Nephron progenitor cell (in vitro differentiated cells): ENCODE measurements at places on chromosomes 1 and 21.

GRCh38 chr1:180130651-180131050 is 24.0 kb upstream of the QSOX1 start:
- no peak for DNase-seq

DNA sequence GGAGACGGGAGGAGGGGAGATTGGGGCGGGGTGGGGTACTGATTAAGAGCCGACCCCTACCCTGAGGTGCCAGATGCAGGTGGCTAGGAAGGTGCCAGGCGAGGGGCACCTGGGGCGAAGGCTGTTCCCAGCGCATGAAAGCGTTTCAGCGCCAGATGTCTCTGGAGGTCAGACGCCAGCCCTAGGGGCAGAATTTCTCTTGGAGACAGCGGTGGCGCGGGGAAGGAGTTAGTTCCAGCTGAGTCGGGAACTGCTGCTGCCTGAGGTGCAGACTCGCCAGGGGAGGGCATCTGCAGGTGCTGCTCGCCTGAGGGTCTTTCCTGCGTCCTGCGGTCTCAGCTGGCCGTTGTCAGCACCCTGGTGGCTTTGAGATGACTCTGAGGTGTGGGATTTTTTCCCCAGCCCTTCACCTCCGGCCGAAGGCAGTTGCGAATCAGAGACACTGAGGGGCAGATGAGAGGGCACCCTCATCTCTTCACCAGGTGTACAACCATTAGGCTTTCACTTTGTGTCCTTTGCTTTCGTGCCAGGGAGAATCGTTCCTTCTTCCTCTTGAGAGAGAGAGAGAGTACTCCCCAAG is 539 bp downstream of the CGN start:
- peak; percentile 67 for DNase-seq

- no peak for DNase-seq
Observed at GRCh38 chr1:7455796-7456721, 315.0 kb upstream of the VAMP3 start.

DNA sequence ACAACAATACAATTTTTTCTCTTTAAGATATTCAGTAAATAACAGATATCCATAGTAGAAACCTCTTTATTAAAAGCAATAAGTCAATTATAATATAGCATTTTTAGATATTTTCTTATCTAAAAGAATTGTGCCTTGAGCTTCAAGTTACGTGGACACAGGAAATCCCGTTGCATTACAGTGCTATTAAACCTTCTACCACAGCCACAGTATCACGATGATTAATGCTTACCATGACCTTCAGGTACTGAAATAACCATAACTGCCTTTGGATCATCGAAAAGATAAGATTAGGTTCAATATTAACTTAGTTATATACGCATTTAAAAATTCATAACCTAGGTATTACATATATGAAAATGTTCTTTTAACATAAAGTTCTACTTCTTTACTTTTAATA is 17.9 kb downstream of the B3GALNT2 start:
- DNase-seq: no peak

DNA sequence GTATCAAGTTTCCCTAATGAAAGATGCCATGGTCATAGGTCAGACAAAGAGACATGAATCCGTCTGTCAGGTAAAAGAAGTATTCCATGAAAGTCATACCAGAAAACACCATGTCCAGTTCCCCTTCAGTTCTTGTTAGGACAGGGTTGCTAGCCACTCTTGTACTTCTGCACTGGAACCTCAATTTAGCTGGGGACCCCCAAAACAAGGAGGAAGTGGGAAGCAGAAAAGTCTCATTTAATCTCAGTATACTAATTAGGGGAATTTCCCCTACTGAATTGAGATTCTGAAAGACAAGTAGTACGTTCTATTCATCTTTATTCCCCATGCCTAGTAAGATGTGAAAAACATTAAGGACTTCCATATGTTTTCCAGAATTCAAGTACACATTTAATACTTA is 1289.9 kb upstream of the B3GALT2 start:
- no peak for DNase-seq

GRCh38 chr1:221634606-221635005 is 107.3 kb downstream of the DUSP10 start:
- no peak for DNase-seq

GRCh38 chr1:54428837-54429518 is 22.8 kb upstream of the SSBP3 start:
- no peak for DNase-seq

DNA sequence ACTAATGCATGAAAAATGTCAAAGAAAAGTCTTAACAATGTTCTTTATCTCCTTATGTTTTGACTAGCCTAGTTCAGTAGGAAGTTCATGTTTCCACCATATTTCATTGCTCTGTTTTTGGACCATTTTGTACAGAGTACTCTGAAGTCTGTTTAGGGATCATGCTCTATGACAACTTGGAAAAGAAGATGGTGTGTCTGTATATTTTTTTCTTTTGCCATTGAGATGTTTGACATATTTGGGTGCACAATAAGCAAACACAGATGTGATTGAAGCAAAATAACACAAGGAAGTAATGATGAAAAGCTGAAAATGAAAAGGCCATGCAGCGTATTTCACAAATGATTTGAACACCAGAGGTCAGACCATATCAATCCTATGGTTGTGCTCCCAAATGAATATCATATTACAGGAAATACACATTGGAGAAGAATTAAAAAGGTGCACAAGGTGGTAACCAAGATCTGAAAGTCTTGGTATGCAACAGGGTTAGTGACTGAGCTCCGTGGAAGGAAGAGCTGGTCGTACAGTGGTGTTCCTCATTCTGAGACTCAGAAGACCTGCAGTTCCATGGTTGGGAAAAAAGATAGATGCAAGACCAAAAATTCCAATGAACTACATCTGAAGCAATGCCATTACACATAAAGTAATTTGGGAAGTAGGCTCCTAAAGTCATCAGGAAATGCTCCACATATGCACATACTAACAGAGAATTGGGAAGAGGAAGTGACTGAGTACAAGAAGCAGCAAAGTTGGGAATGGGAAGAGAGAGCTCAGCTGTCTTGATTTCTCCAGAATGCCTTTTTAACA is 463.5 kb downstream of the LMO4 start:
- no peak for DNase-seq

DNA sequence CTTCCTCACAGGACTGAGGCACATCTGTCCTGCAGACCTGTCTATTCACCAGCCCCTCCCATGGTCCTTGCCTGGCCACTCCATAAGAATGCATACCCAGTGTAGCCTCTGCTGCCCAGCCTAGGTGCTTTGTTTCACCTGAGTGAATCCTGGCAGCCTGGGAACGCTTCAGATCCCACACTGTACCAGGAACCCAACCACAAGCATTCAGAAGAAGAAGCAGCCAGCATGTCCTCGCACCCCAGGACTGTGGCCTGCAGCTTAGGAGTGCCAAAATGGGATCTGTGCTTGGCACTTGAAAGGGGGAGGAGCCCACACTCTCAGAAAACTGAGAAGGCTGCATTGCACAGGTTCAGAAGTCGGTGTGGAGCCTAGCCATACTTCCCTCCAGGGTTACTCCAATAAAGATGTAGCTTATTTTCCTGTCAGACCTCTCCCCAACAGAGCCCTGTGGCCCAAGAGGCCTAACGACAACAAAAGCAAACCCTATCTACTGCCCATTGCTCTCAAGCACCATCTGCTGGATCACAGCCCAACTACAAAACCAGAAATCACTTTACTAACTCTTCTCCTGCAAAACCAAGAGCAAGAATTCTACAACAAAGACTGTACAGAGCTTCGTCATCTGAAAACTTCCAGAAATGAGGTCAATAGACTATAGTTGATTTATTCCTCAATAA is 923.1 kb upstream of the NEGR1 start:
- no peak for DNase-seq

DNA sequence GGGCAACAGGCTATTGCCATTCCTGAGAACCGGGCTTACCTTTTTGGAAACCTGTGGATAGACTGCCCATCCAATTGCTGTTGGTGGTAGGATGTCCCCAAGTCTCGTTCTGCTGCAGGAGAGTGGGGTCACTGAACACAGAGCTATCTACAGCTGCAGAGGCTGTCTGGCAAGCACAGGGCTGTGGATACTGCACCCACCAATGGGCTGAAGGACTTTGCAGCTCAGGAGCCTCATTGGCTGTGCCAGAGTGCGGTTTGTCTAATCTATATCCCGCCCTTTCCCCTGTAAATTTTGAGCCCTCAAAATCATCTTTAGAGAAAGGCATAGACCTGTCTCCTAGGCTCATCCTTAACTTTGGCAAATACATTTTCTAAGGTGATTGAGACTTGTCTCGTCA is 15.3 kb downstream of the RNF187 start:
- DNase-seq: no peak

GRCh38 chr1:16017461-16018303 is at the start of gene HSPB7:
Gene HSPB7, minus strand, starts transcription at chr1:16018043. Its CDS starts 80 bp downstream, at chr1:16017963.
- peak; percentile 50 for DNase-seq

- DNase-seq: no peak
Observed at GRCh38 chr1:41056907-41057306, 35.4 kb upstream of the SLFNL1 start.

- DNase-seq: peak; percentile 88
Observed at GRCh38 chr1:167442142-167442848, 76.0 kb downstream of the CD247 start.

- DNase-seq: no peak
Observed at GRCh38 chr1:239263801-239264200, 122.6 kb upstream of the CHRM3 start.

GRCh38 chr1:25740071-25740470 is 59.9 kb upstream of the SELENON start:
- no peak for DNase-seq

GRCh38 chr1:84611091-84611490 is 36.9 kb upstream of the CTBS start:
- DNase-seq: no peak

DNA sequence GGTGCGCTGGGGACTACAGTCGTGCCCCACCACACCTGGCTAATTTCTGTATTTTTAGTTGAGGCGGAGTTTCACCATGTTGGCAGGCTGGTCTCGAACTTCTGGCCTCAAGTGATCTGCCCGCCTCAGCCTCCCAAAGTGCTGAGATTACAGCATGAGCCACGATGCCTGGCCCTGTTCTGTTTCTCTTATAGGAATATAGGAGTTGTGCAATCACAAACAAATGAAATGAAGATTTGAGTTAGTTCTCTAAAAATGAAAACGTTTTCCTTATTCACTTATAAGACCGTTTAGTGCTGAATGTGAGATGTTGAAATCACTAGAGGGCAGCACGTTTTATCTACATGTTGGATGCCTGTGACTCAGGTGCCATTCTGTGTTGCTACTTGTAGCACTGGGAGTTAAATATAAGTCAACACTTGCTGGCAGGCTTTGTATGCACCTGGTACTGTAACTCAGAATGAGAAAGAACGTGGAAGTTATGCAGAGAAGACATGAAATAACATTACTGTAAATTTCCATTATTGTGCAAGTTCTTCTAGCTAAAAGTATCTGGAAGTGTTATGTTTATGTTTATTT is 45.8 kb downstream of the MIGA1 start:
- DNase-seq: no peak

GRCh38 chr1:94651076-94651475 is 109.5 kb upstream of the F3 start:
- DNase-seq: no peak

DNA sequence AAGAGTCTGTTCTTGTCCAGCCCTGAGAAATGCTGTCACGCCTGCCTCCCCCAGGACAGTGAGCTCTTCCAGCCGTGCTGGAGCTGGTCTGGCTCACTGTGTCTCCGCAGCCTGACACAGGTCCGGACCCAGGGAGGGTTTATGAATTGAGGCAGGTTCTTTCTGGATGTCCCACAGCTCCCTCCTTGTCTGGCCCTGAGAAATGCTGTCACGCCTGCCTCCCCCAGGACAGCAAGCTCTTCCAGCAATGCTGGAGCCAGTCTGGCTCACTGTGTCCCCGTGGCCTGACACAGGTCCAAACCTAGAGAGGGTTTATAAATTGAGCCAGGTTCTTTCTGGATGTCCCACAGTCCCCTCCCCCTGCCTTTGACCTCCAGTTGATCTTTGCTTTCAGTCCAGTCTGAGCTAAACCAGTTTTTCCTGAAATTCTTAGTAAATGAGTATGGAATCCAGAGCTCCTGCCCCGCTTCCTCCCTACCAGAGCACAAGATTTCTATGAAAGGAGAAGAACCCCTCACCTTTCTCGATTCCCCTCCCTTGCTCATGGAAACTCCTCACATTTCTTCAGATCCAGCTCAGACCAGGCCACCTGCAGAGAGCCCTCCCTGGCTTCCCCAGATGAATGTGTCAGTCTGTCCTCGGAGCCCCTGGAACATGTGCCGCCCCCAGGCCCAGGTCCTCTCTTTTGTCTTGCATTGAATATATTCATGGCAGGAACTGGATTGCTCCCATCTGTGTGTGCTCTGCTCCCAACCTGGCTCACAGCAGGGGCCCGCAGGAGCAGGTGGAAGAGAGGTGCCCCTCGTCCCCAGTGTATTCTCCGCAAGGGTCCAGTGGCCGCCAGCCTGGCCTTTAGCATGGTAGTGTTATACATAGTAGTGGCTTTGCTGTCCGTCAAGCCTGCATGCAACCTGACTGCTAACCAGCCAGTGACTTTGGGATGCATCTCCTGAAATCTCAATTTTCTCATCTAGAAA is 116.3 kb downstream of the EPHB2 start:
- no peak for DNase-seq

GRCh38 chr1:9391620-9392019 is 98.9 kb downstream of the SPSB1 start:
- DNase-seq: no peak

DNA sequence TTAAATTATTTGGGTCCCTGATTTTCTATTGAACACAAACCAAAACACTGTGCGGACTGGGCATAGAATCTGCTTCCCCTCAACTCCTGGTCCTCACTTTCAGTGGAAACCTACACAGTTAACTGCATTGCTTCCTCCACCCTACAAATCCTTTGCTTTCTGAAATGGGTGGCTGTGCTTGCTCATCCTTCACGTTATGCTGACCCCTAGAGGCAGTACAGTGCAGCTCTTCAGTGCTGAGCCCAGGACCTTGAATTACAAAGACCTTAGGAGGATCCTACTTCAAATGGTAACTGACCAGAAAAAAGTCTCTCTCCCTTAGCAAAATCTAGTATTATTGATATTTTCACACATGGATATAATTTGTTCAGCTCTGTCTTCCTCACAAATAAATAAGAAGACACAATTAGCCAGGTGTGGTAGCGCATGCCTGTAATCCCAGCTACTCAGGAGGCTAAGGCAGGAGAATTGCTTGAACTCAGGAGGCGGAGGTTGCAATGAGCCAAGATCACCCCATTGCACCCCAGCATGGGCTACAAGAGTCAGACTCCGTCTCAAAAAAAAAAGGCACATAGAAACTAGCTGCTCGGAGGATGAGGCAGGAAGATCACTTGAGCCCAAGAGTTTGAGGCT is 63.4 kb upstream of the L1TD1 start:
- DNase-seq: peak; percentile 50

DNA sequence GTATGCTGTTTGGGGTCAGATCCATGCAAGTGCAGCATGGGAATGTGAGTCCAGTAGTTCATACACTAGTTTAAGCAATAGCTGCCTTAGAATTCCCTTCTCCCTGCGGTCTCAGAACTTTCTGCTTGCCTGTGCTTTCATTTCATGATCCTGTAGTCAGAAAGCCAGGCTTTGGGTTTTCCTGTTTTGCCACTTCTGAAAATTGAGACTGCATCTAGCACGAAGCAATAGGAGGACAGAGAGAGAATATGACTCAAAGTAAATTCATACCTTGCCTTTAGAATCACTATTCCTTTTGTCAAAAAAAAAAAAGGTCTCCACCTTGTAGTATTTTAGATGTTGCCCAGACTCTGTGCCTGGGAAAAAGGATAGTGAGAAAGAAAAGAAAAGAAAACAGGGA is 161.2 kb upstream of the SNX7 start:
- no peak for DNase-seq
